Activated T-helper 1 cell treated with Interleukin-2 at 50 U/mL for 16 hours (primary cell): ENCODE measurements at places on chromosomes 16 and 17.

GRCh38 chr16:3283543-3284447 lies 504 bp downstream of the ZNF263 start:
- DNase-seq = no peak

- DNase-seq = no peak
These were observed 92.9 kb upstream of the CHMP6 start for GRCh38 chr17:80898716-80899115.

GRCh38 chr17:82674656-82675475 lies 23.6 kb downstream of the RAB40B start:
- DNase-seq = no peak

GRCh38 chr16:88878967-88879787 lies 12.7 kb upstream of the PABPN1L start:
- DNase-seq = no peak

DNA sequence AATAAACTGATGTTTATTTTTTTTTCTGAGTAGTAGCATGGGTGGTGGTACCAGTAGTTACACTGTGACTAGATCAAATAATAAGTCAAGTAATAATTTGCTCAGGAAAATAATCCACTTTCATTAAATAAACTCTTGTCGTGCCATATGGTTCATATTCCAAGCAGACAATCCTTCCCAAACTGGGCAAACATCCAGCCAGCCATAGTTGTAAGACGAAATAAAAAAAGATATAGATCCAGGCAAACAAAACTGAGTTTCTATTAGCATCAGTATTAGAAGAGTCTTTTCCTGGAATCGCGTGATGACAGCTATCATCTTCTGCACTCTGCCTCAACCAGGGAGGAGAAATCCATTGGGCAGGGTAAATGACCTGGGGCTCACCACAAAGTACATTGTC lies 508.4 kb upstream of the GOT2 start:
- DNase-seq = no peak

DNA sequence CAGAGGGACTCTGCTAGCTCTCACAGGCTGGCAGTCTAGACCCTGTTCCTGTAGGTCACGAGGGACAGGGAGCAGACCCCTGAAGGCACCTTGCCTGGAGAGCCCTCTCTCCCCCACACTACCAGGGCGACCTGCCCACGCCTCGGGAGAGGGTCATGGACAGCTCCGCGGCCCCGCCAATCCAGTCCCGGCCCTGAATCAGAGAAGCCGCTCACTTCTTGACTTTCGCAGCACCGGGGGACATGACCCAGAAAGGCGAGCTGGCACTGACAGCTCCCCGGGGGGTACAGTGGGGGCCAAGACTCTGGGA lies 5.1 kb downstream of the KIFC3 start:
- DNase-seq = no peak

DNA sequence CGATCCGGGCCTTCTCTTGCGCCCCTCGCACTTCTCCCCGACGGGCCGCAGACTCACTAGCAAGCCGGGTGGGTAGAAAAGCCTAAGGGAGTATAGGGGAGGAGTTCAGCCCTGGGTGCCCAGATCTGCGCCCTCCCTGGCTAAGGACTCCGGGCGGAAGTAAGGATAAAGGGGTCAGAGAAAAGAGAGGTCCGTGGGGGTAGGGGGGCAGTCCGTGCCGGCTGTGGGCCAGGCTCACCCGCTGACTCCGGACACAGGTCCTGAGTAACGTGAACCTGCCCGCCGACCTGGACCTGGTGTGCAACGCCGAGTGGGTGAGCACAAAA lies 1.8 kb downstream of the NAGS start:
- DNase-seq = no peak

DNA sequence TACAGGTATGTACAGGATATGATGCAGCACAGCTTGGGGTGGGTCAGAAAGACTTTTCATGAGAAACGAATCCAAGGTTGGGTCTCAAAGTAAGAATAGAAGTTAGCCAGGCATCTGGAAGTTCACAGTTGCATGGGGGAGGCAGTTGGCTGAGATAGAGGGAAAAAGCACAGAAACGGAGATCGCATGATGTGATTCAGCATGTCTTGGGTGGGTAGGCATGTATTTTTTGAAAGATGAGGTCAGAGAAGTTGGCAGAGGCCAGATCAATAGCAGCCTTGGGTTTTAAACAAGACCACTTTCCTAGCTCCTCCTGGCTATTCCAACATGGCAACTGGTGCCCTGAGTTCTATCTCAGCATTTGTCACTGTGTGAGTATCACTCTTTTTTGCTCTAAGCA lies 67.2 kb downstream of the PCTP start:
- DNase-seq = no peak

DNA sequence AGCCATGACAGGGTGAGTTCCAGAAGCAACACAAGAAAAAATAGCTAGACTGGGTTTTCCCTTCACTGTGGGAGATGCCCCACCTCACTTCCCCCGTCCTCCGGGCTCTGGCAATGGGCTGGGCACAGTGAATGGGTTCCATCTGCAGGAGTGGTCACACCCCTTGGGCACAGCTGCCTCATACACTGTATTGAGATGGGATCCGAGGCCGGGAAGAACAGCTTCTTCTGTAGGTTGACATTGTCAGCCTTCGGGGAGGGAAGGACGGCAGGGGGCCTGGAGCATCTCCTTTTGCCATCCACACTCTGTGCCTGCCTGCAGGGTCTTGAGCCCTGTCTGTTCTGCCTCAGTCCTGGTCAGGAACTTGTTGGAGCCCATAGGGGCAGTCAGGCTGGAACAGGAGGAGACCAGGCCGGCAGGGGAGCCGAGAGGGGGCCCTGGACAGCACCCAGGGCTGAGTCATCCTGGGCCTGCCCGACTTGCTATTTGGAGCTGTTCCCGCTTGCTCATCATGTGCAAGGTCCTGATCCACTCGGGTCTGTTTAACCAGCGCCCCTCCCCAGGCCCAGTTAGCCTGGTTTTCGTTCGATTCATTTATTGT lies 286.7 kb downstream of the SEC14L1 start:
- no peak for DNase-seq

- no peak for DNase-seq
These were observed 1.6 kb downstream of the ITGA3 start for GRCh38 chr17:50057521-50057991.

GRCh38 chr16:3152277-3152990 lies 17.6 kb downstream of the ZNF213 start:
- DNase-seq = peak; percentile 54

GRCh38 chr16:28573738-28574718 lies 20.3 kb downstream of the SGF29 start:
- DNase-seq = no peak

DNA sequence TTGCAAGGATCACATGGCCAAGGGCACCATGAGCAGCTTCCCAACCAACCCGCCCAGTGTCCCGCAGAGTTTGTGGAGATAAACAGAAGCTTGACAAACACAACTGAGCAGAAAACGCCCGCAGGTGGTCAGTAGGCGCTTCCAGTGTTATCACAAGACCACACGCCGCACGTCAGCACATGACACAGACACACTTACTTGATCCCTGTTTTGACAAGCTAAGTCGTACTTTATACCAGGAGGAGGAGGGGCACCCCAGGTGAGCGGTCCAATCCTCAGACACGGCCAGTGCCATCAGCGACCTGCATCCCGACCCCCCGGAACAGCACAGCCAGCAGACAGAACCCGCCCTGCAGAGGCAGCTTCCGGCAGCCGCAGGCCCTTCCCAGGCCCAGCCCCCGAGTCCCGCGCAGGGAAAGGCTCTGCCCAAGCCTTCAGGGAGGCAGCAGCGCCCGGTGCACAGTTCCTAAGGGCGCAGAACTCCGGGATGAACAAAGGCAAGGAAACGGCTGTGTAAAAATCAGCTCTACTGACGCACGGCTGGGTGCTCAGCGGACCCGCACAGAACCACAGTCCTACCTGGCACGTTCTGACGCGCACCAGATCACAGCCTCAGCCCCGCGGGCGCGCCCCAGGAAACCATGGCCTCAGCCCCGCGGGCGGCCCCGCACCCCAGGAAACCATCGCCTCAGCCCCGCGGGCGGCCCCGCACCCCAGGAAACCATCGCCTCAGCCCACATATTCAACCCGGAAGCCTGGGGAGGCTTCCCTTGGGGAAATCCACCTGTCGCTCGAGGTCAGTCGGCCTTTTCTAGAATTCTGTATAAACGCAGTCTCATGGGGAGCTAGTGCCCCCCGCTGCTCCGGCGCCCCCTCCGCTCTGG lies 27.8 kb downstream of the AXIN1 start:
- DNase-seq = peak; percentile 65

GRCh38 chr17:21535686-21536375 lies 156.5 kb upstream of the KCNJ18 start:
- DNase-seq = no peak

GRCh38 chr16:50600582-50601283 lies 52.5 kb downstream of the NKD1 start:
- DNase-seq = no peak

GRCh38 chr17:63042256-63042812 lies 76.3 kb downstream of the TANC2 start:
- no peak for DNase-seq

- no peak for DNase-seq
These were observed 14.1 kb downstream of the FLYWCH2 start for GRCh38 chr16:2897110-2897509.

GRCh38 chr17:39659279-39660010 lies 5.7 kb upstream of the TCAP start:
- no peak for DNase-seq

DNA sequence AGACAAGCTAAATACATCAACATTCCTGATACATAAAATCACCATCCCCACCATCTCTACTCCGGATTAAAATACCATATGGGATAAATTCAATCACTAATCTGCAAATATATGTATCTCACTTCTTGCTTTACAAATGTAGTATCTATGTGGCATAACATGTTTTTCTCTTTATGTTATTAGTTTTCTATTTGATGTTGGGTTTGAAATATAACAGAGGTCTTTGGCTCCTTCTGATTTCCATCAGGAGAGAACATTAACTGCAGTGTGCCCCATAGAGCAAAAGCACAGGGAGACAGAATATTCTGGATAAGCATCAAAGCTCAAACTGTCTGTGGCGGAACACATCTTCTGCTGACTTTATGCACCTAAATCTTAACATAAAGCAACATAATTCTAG lies 547.2 kb upstream of the CDH8 start:
- no peak for DNase-seq

- no peak for DNase-seq
These were observed 609.9 kb downstream of the WWOX start for GRCh38 chr16:78709137-78709884.

DNA sequence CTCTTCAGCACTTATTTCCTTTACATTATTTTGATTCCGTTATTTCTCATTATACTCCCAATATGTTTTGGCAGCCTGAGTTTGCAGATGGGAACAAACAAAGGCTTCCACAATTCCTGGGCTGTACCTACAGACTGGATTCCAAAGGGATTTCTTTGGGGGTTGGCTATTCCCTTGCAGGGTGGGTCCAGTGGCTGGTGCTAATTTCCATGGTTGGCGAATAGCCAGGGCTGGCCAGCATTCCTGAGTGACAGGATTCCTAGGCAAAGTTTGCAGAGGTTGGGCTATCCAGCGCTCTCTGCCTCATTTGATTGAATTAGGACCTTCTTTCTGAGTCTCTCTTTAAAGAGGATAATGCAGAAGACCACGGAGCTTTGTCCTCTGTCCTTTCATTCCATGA lies 207.4 kb downstream of the MAF start:
- no peak for DNase-seq

- no peak for DNase-seq
These were observed 12.0 kb downstream of the RARA start for GRCh38 chr17:40320756-40321523.

- no peak for DNase-seq
These were observed 20.4 kb downstream of the RBFOX3 start for GRCh38 chr17:79590523-79590860.

GRCh38 chr16:27633221-27633620 lies 83.3 kb downstream of the KATNIP start:
- DNase-seq = no peak

DNA sequence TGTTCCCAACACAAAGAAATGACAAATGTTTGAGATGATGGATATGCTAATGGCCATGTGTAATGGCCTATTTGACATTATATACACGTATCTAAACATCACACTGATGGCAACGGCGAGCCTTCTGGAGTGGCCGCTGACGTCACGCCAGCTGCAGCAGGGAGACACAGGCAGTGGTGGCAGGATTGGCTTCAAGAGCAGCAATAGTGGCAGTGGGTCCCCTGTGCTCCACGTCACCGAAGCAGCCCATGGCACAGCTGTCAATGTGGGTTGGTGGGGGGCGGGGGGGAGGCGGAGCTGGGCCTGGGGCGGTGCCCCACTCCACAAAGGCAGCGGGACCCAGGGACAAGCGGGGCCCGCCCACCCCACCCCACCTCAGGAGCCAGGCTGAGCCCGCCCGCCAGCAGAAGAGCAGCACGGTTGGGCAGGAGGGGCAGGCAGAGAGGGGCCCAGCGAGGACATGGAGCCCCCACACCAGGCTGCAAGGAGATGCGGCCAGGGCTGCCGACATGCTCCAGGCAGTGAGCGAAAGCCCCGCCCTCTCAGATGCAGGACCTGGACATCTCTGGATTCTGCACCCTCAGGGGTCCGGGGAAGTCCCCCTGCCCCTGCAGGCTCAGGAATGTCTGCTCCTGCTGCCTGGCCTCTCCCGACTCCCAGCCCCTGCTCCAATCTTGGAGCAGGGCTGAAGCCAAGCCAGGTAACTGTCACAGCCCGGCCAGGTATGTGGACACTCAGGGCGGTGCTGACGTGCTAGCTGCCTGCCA lies 64.6 kb downstream of the USP32 start:
- DNase-seq = no peak

DNA sequence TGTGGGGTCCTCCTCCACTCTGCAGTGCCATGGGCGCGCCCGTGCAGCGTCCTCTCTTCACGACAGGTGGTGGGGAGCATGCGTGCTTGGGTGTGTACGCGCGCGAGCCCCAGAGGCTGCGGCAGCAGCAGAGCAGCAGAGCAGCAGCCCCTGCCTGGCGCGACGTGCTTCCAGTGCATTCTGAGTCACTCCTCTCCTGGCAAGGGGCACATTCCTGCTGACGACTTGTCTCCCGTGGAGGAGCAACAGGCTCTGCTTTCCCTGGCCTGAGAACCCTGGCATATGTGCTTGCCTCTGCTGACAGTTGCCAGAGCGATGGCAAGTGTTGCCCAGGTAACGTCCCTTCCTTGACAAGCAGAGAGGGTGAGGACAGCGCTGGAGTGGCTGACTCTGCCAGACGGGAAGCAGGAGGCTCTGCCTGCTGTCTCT lies 133.8 kb upstream of the PLCG2 start:
- DNase-seq = no peak
